ENCODE measurements at places on chromosomes 3 and 15.

DNA sequence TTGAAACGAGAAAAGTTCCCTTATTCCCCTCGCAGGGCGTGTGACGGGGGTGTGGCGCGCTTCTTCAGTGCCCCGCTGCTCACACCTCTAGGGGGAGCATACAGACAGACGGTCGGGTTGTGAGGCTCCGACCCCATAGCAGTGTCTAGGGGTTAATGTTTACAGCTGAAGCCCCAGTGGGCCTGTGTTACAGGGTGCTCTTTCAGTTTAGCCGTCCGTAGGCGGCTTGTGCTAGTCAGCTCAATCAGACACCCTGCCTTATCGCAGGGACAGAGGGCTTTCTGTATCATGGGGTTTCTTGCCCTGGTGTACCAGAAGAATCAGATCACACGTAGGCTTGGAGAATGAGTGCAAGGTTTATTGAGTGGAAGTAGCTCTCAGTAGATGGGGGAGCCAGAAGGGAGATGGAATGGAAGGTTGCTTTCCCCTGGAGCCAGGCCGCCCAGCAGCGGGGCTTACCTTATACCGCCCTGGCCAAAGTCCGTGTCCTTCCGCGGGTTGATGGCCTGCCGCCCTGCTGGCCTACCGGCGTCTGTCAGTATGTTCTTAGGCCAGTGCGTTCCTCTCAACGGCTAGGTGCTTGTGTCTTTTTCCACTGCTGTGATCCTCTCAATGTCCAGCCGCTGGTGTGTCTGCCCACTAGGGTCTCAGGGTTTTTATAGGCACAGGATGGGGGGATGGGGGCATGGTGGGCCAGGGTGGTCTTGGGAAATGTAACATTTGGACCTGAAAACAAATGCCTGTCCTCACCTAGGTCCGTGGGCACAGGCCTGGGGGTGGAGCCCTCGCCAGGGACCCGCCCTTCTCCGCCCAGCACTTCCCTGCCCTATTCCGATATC, 32.2 kb upstream of the ACP3 start:
- DNase-seq, result no peak

- no peak for DNase-seq
Observed at GRCh38 chr3:179927191-179927590, 109.5 kb downstream of the PEX5L start.

DNA sequence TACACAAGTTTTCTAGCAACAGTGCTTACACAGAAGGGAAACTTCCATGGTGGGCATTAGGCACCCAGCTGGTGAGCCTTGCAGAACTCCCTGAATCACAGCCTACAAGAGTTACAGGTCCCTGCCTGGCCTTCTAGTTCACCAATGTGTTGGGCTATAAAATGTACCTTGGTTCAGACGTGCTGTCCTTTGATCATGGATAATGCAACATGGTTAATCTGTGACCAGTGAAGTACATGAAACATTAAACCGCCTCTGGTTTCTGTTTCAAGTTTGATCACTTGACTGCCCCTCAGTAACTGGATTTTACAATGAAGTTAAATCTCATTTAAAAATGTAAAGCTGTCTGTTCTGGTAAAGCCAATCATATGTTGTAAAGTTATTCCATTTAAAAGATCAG, 51.8 kb downstream of the FMN1 start:
- no peak for DNase-seq

DNA sequence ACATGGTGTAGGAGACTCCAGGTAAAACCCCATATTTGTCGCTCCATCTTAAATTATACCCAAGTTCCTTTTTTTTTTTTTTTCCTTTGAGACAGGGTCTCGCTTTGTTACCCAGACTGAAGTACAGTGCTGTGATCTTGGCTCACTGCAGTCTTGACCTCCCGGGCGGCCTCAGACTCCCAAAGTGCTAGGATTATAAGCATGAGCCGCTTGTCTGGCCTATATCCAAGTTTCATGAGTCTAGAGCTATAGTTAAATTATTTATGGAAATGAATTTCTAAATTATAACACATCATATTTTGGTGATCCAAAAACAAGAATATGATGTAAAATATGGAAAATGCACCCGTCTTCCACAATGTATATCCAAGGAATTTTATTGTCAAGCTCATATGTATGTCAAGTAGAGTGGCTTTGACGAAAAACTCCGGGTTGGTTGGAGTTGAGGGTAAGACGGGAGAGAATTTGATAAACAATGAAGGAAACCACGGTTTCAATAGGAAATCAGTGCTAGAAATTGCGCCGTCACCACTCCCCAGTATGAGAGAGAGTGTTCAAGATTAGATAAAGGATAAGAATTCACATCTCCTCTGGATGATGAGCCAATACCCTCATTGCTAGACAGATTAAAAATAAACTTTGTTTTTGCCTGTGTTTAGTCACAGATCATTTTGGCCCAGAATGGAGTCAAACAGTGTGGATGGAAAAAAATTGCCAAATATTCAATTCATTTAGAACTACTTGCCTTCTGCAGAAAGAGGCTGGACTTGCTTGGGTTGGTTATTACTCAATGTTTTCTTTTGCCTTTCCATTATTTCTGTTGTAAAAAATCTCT, 209.2 kb upstream of the NR2F2 start:
- no peak for DNase-seq

DNA sequence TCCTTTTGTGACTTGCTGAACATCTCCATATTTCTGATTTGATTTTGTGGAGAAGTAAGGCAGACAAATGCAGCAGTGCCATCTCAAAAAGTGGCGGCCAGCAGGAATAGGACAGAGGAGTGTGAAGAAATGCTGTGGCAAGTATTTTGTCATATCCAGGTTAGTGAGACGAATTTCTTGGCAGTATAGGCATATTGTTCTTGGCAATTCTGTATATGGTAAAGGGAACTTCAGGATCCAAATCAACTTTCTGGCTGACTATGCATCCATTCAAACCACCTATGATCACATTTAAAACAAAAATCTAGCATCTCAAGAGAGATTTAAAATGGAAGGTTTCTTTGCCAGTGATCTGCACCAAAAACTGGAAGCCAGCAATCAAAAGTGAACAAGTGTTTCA, 228.0 kb downstream of the DTWD1 start:
- DNase-seq, result no peak

DNA sequence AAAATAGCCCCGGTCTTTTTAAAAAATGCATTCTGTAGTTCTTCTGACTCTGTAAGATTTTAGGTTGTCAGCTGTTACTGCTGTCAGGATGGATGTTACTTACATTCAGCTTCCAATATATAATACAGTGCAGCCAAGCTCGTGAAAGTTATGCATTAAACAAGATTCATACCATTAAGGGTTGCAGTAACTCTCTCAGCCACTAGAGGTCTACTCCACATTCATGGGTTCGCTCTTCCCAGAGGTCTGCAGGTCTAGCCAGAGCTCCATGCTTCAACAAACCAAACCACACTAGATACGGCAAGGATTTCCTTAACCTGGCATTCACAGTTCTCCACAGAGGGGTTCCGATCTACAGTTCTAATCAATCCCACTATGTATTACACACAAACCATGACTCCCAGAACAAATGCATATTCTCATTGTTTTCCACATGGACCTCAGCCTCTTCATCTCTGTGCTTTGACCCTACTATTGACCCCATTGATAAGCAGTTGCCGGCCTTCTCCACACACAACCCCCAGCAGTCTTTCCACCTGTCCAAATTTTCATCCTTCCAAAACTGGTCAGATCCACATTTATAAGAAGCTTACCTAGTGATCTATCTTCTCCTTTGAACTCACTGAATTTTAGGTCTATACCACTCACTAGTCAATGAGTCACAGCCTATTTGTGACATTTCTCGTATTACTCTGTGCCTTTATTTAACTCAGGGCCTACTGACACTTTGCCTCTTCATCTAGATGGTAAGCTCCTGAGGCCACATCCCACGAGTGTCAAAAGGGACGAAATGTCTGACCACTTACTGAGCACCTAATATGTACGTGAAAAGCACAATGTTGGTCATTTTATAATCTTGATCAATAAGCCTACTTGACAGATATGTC, 33.7 kb downstream of the RORA start:
- no peak for DNase-seq

DNA sequence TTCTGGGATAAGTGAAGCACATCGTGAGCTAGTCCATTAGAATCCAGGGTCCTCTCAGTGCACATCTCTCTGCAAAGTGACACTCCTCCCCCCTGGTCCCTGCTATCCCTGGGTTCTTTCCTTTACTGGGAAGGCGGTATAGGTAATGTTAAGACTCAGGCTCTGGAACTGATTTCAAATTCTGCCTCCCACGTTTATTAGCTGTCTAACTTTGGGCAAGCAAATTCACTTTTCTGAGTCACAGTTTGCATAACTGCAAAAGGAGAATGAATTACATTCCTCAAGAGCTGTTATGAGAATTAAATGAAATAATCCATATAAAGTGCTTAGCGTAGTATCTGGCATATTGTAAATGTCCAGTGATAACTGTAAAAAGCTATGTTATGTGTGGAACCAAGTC, 168.1 kb upstream of the LRRN1 start:
- no peak for DNase-seq

DNA sequence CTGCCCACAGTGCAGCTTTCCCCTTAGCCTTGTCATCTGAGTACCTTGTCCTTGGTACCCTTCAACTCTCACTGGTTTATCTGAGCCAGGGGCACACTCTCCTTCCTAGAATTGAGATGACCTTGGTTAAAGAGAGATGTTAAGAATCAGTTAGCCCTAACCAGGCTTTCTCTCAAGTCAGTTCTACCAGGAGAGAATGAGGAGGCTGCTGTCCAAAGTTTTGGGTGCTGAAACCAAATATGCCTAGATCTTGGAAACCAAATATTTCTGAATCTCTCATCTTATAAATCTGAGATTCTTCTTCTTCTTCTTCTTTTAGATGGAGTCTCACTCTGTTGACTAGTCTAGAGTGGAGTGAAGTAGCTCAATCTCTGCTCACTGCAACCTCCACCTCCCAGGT, 12.0 kb upstream of the CTXND1 start:
- no peak for DNase-seq

DNA sequence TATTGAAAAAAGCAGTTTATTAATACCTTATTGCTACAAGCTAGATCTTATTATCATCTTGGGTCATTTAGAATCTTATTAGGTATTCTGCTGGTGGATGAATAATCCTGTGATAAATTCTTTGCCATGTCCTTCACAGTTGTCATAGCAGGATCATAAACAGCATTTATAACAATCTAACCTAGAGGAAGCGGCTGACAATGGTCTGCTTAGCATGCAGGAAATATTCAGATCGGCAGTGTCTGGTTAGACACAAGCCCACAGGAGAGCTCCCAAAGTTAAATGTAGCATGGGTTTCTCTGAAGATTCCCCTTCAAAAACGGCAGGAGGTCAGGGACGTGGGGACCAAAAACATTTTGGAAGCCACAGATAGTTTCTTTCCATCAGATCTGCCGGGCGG, 179.3 kb downstream of the FOXB1 start:
- no peak for DNase-seq

- peak; percentile 36 for DNase-seq
Observed at GRCh38 chr15:77118882-77119321, 48.0 kb upstream of the TSPAN3 start.

DNA sequence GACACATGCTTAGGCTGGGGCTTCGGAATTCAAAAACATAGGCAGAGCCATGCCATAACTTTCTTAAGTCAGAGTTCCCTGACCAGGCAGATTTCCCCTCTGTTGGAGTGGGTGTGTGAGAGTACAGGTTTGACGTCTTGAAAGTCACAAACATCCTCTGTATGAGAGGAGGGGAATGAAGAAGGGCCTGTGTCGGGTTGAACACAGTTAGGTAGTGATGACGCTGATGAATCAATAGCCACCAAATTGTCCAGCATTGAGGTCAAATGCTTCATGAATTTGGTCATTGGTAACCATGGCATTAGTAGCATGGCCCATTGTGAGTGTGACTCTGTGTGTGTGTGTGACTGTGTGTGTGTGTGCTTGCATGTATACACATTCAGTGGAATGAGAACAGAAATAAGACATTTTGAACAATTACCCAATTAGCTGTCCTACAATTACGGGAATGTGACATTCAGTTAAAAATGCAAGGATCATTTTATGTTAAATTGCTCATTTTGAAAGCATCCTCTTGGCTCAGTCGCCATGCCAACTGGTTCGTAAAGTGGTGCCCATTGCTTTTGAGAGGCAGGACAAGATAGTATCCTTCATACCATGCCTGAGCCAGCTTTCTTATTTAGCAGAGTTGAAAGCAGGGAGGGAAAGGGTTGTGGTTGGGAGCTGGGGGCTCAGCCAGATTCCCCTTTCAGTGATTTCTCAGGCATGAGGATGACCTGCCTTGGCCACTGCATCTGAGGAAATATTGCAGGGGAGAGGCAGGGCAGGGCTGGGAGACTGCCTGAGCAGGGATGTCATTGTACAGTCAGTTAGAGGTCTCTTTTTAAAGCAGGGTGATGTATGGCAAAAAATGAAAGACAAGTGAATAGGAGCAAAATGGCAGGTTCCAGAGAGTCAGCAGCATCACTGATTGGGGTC, 35.4 kb downstream of the RBP2 start:
- no peak for DNase-seq

DNA sequence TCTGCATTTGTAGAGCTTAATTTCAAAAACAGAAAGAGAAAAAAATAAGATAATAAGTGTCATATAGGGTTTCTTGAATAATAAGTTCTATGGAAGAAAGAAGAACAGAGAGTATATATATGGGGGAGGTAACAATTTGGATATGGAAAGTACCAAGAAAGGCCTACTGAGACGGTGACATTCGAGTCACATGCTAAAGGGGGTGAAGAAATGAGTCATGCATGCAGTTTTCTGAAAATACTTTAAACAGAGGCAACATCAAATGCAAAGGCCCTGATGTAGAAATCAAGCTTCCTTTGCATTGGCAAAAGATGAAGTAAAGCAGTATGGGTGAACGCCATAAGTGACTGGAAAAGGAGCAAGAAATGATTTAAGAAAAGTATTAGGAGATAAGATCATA, 371.6 kb upstream of the ZNF385D start:
- no peak for DNase-seq

- DNase-seq, result no peak
Observed at GRCh38 chr15:92883163-92883875, 16.8 kb upstream of the CHD2 start.

- DNase-seq, result no peak
Observed at GRCh38 chr15:86355801-86356200, 276.1 kb downstream of the AGBL1 start.

DNA sequence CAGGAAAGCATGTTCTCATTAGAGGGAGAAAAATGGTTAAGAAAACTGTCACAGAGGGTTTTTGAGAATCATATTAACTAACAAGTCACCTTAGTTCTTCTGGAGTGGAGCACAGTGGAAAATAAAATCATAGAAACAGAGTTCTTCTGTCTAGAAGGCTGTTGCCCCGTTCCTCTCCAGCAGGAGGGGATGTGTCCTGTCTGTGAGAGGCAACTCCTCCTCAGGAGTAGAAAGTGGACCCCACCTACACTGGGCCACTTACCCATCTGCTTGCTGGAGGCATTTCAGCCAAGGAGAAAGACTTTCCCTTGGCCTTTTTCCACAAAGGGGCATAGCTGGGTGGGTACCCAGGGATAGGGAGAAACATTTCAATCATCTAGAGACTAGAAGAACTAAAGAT, 106.6 kb downstream of the SSR3 start:
- DNase-seq, result no peak

GRCh38 chr15:92883876-92884435, 16.2 kb upstream of the CHD2 start:
- DNase-seq, result peak; percentile 38

Measured in DMS79 treated with DMSO at 0.1 percent for 48 hours (cell line).